ENCODE measurements at places on chromosomes 3 and 15.

DNA sequence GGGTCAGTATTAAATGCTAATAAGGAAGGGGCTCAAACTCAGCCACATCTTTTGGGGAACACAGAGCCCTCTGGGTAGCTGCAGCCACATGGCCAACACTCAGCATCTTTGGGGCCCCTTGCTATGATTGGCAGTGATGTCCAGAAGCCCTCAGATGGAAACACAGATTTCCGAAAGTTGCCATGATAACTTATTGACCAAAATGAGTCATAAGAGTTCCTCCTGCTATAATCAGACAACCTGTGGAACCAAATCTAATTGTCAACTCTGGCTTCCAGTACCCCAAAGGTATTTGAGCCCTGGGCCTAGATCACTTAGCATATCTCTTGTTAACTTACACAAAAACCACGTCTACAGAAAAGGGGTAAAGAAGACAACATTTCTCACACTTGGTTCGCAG, 392.2 kb downstream of the KCNH8 start:
- DNase-seq, result no peak

GRCh38 chr3:152277198-152277597, 8.5 kb downstream of the MBNL1 start:
- DNase-seq, result no peak

- no peak for DNase-seq
These were observed 56.6 kb upstream of the CSTA start for GRCh38 chr3:122268257-122269024.

- no peak for DNase-seq
These were observed 22.4 kb downstream of the CD86 start for GRCh38 chr3:122077293-122078234.

- no peak for DNase-seq
These were observed 292.0 kb upstream of the SLCO3A1 start for GRCh38 chr15:91561371-91562100.

Data from T-helper 9 cell (primary cell).